Effector CD4-positive, alpha-beta T cell (primary cell): ENCODE measurements at places on chromosomes 2 and 18.

- no peak for DNase-seq
Observed at GRCh38 chr2:71767663-71768062, 314.3 kb downstream of the DYSF start.

GRCh38 chr2:63840081-63840784 lies 1.5 kb upstream of the UGP2 start:
- no peak for DNase-seq

- DNase-seq: no peak
Observed at GRCh38 chr2:223950448-223951347, 5.6 kb upstream of the WDFY1 start.

- no peak for DNase-seq
Observed at GRCh38 chr2:178796079-178796677, 11.0 kb downstream of the TTN start.

- no peak for DNase-seq
Observed at GRCh38 chr18:2823966-2824365, 22.8 kb upstream of the EMILIN2 start.

GRCh38 chr2:36367486-36367885 lies 11.9 kb downstream of the CRIM1 start:
- no peak for DNase-seq

DNA sequence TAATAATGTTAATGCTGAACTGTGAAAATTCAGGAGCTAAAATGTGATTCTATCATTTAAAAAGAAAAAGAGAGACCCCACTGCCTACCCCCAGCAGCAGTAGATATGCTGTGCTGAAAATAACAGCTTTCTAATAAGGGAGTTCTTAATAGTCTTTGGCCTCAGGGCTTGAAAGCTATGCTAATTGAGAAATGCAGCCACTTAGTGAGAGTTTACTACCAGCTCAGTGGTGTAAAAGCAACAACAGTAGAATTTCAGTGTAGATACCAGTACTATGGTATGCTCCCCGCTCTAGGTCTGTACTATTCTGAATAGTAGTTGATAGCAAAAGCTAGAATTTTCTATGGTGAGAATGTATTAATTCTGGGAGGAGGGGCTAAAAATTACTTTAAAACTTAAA lies 303.1 kb upstream of the VWC2L start:
- no peak for DNase-seq

GRCh38 chr18:3902676-3903075 lies 452.7 kb downstream of the TGIF1 start:
- no peak for DNase-seq

GRCh38 chr2:101473591-101473910 lies 1.4 kb downstream of the RFX8 start:
- DNase-seq: no peak

GRCh38 chr18:74251297-74252038 lies 40.3 kb downstream of the CYB5A start:
- DNase-seq: no peak

DNA sequence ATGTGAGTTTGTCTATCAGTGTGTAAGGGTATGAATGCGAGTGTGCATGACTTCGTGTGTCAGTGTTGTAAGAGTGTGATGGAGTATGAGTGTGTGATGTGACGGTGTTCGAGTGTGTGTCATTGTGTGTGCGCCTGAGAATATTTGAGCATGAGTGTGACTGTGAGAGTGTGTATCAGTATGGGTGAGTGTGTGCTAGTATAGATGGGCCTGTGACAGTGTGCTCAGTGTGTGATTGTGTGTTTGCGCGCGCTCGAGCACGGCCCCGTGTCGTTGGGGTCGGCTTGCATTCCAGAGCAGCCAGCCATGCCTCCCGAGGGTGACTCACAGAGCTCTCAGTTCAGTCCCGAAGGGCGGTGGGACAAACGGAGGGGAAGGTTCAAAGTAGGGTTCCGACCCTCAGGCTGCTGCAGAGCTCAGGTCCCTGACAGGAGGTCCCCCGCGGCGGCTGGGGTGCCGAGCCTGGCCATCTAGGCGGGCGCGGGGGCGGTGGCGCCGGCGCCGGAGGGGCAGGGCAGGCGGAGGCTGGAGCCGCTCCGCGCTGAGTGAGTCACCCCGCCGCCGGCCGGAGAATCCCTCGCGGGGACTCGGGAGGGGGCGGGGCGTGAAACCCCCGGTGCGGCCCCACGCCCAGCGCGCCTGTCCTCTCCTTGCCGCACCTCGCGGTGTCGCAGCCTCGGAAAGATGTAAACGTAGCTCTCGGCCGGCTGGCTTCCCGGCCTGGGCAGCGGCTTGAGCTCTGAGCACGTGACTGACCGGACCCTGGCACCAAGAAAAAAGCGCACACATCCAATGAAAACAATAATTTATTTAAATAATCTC lies 3.8 kb downstream of the DLX2 start:
- no peak for DNase-seq

- no peak for DNase-seq
Observed at GRCh38 chr2:230010501-230010900, 58.2 kb downstream of the SLC16A14 start.

GRCh38 chr2:147031897-147032296 lies 812.9 kb upstream of the ACVR2A start:
- no peak for DNase-seq

DNA sequence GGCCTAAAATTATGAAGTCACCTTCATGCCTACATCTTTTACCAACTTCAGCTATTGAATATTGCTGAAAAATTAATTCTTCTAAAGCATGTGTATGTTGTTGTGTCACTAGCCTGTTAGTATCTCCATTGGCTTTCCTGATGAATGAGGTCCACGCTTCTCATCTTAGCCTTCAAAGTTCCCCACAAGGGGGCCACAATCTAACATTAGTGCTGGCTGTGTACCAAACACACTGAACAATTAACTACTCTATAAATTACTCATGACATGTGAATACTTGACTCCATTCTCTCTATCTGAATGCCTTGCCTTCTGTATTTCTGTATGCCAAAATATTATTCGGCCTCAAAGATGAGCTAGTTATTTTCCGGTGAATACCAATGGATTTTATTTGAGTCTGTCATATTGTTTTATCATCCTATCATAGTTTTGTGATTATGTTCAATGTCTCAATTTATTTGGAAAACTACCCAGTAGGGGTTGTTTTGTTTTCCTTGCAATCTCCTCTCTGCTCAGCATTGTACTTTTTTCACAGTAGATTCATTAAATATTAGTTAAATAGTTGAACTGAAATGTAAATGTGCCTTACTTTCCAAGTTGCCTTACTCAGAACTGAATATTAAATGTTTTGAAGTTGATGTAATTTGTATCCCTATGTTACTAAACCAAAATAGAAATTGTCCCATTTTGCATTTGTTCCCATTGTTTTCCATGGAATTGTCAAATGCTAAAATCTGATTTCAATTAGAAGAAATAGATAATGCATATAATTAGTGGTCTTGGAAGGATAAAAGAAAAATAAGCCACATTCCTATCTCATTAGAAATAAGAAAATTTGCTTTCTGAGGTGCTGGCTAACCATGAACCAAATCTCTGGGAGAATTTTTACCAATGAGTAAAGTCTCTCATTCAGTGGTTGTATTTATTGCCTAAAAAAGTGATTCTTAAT lies 208.4 kb upstream of the COL3A1 start:
- DNase-seq: no peak

GRCh38 chr18:72206814-72207213 lies 337.3 kb downstream of the CBLN2 start:
- no peak for DNase-seq

- no peak for DNase-seq
Observed at GRCh38 chr18:63158676-63159291, 160.8 kb downstream of the BCL2 start.

- DNase-seq: no peak
Observed at GRCh38 chr2:157053876-157054275, 203.6 kb upstream of the GALNT5 start.

GRCh38 chr2:43906448-43907109 lies 67.8 kb downstream of the ABCG8 start:
- no peak for DNase-seq

DNA sequence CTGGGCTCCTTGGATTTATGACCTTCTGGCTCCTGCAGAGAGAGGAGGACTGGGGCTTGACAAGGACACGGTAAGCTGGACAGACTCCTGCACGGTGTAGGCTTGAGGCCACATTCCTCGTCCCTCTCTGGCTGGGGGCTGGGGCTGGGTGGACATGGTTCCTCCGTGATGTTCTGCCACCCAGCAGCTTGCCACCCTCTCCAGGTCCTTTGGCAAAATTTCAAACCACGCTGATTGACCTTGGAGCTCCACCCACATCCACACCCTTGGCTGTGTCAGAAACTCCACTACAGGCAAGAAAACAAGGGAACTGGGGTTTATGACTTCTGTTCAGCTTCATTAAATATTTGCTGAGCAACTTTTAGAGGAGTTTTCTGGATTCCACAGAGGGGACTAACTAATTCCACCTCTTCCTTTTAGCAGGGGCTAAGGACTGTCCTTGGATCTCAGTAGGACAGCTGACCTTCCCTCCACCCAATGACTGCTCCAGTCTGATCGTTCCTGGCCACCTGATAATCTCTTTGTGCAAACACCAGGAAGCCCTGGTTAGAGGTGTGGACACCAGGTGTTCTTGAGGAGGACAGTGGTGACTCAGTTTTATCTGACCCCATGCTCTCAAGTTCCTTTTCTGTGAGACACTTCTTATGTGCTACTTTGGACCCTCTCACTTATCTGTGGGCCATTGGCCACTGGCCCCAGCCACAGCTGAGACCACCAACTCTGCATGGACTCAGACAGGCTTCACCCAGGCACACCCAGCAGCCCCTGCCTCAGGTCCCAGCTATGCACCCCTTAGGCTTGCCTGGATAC lies 29.3 kb downstream of the GPR55 start:
- no peak for DNase-seq

DNA sequence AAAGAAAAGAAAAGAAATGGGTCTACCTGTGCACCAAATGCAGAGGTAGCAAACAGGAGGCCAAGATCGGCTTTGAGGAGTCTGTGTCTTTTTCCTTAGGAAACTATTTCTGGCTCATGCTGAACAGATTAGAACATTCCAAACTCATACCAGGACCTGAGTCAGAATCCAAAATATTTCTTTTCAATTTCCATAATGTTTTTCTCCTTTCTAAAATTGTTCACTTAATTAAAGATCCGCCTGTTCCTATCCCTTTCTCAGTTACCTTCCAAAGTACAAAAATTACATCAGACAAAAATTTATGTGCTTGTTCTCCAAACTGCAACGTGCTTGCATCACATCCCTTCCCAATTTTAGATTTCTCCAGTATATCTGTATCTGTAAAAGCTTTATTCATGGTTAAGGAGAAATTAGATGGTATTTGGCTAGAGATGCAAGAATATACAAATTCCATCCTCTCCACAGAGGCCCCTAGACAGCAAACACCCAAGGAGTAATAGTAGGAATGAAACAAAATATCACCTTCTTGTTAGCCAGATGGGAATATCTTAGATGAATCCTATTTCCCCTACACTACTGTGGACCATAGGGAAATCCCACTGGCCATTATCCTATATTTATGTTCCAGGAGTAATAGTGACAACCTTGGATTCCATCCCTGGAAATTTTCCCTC lies 130.6 kb downstream of the LNPK start:
- no peak for DNase-seq
